Central memory CD8-positive, alpha-beta T cell (primary cell): ENCODE measurements at places on chromosomes 4 and X.
A peak's percentile ranks its signal among the peaks of the same experiment; 100 is the strongest.

- H3K4me3 ChIP-seq: peak overlapping the region; percentile 36
- peaks cover 18% of the 10 kb centered on the region for H3K4me1 ChIP-seq
- H3K27ac ChIP-seq: peak overlapping the region; percentile 8
Observed at GRCh38 chr4:158809611-158810486, 41.0 kb downstream of the FNIP2 start.

- H3K4me1 ChIP-seq: no peaks in the 10 kb centered on the region
- no peaks in the 10 kb centered on the region for H3K36me3 ChIP-seq
- H3K27me3 ChIP-seq: no peaks in the 10 kb centered on the region
Observed at GRCh38 chr4:38572793-38573192, 91.2 kb upstream of the KLF3 start.

- H3K27ac ChIP-seq: no peak overlapping the region
- no peak overlapping the region for H3K4me3 ChIP-seq
- H3K36me3 ChIP-seq: peaks cover under 1% of the 10 kb centered on the region
- no peak for DNase-seq
- no peaks in the 10 kb centered on the region for H3K4me1 ChIP-seq
Observed at GRCh38 chrX:2677764-2678163, 13.3 kb upstream of the CD99 start.

DNA sequence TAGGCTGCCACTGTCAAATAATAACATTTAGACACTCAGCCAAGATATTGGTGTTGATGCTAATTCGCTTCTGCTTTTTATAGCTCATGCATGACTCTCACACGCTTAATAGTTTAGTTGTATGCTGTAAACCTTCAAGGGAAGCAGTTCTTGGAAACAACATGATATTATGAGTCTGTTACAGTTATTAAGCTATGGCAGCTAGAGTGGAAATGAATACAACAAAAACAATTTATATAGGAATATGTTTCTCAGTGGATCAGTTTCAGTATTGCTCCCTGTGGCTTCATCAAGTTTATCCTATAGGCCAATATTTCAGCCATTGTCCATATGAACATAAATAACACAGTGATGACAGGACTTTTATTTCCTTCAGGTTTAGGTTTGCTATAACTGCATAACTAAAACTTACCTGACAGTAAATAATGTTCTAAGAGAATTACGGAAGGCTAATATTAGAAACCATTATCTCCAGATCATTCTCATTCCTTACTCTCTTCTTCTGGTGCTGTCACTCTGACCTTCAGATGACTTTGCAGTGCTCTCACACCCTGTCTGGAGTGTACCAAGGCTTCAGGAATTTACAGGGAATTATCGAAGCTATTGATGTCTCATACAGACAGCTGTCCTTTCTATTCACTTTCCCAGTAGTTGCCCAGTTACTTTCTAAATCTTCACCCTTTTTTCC lies 555.0 kb downstream of the ANKRD50 start:
- no peak overlapping the region for H3K4me3 ChIP-seq
- no peaks in the 10 kb centered on the region for H3K4me1 ChIP-seq
- H3K27ac ChIP-seq: no peak overlapping the region

GRCh38 chr4:172207258-172207657 lies 394.1 kb downstream of the GALNTL6 start:
- H3K27me3 ChIP-seq: no peaks in the 10 kb centered on the region
- DNase-seq: no peak
- no peaks in the 10 kb centered on the region for H3K36me3 ChIP-seq

DNA sequence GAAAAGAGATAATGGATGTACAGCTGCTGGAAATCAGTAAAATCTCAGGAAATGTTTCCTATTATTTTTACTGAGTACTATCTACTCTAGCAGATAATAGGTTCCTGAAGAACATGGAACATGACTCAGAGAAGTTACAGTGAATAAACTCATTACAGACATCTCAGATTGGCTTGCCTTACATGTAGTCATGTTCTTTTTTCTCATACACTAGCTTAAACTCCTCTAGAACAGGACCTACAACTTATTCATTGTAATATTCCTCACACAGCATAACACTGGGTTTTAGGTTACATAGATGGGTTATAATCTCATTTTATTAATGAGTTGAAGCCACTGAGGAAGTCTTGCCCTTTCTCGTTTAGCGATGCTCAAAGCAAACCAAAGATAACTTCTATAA lies 86.9 kb upstream of the BMP2K start:
- no peaks in the 10 kb centered on the region for H3K4me1 ChIP-seq
- peaks cover 25% of the 10 kb centered on the region for H3K27me3 ChIP-seq
- H3K4me3 ChIP-seq: no peak overlapping the region
- no peaks in the 10 kb centered on the region for H3K36me3 ChIP-seq
- no peak overlapping the region for H3K27ac ChIP-seq

DNA sequence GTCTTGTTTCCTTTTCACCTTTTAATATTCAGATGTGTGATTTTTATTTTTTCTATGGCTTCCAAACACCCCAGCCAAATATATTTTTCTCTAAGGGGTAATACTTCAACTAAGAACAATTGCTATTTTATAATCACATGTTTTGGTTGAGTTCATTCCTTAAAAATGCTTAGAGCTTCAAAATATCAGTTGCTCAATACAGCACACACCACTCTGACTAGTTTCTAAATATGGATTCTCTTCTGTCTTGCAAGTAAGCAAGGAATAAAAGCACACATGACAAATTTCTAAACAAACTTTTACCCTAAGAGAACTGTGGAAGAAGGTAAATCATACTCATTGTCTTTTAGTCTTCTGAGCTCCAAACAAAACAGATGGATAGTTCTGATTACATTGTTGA lies 27.2 kb downstream of the ANTXR2 start:
- peaks cover 22% of the 10 kb centered on the region for H3K36me3 ChIP-seq
- no peak for DNase-seq
- H3K27ac ChIP-seq: no peak overlapping the region
- H3K27me3 ChIP-seq: no peaks in the 10 kb centered on the region
- H3K4me3 ChIP-seq: no peak overlapping the region

DNA sequence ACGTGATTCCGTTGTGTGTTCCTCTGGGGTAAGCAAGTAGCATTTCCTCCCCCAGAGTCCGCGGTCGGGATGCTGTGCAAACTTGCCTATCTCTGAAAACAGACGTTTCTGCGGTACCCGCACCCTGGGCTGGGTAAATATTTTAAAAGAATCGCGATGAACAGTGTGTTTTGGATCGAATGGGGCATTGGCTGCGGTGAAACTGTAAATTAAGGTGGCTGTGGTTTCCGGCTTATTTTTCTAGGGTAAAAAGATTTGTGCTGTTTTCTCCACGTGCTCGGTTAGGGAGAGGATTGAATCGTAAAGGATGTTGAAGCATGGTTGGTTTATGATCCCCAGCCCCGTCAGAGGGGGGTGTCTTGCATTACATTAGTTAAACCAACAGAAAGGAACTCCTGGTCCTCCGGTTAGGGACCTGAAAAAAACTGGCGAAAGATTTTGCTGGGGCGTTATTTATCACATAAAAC lies 1.2 kb downstream of the HHIP start:
- H3K27me3 ChIP-seq: peaks cover 28% of the 10 kb centered on the region
- H3K4me1 ChIP-seq: peaks cover 9% of the 10 kb centered on the region
- no peak for DNase-seq
- peak overlapping the region; percentile 71 for H3K4me3 ChIP-seq

GRCh38 chr4:78299565-78299972 lies 242.4 kb downstream of the FRAS1 start:
- no peaks in the 10 kb centered on the region for H3K4me1 ChIP-seq
- no peak for DNase-seq
- H3K36me3 ChIP-seq: peaks cover 2% of the 10 kb centered on the region

GRCh38 chr4:77354550-77354949 lies 197.5 kb downstream of the CCNG2 start:
- no peaks in the 10 kb centered on the region for H3K36me3 ChIP-seq
- H3K27me3 ChIP-seq: peaks cover 5% of the 10 kb centered on the region
- no peak for DNase-seq
- no peaks in the 10 kb centered on the region for H3K4me1 ChIP-seq

DNA sequence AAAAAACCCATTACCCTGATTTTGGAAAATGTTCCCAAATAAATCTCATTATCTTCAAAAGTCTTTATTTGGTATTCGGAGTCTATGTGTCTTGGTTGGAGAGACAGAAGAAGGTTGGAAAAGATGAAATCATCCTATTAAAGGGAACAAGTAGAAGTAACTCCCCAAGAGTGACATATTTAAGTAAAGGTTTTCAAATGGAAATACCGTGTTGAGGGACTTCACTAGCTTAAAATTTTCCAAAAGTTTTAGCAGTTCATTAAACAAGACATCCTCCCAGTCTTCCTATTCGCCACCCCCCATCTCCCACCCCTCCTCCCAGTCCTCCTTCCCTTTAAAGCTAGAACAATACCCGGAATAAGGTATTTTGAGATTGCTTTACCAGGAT lies 62.7 kb upstream of the CCDC160 start:
- DNase-seq: no peak
- H3K27me3 ChIP-seq: peaks cover 7% of the 10 kb centered on the region
- H3K4me3 ChIP-seq: peak overlapping the region; percentile 86
- H3K27ac ChIP-seq: no peak overlapping the region
- H3K4me1 ChIP-seq: peaks cover 16% of the 10 kb centered on the region
